ENCODE measurements at places on chromosomes 13 and 19. TPM values are rescaled to one million over a fixed set of nuclear protein-coding genes. Genes with fewer than 3 reads are reported as not detected.
A peak's percentile ranks its signal among the peaks of the same experiment; 100 is the strongest.

GRCh38 chr19:55377356-55378131, 918 bp downstream of the TMEM190 start:
- H3K27me3 ChIP-seq = no peaks in the 10 kb centered on the region
- no peaks in the 10 kb centered on the region for H3K36me3 ChIP-seq
- no peak overlapping the region for H3K27ac ChIP-seq
- DNase-seq = no peak
- H3K4me3 ChIP-seq = no peak overlapping the region

DNA sequence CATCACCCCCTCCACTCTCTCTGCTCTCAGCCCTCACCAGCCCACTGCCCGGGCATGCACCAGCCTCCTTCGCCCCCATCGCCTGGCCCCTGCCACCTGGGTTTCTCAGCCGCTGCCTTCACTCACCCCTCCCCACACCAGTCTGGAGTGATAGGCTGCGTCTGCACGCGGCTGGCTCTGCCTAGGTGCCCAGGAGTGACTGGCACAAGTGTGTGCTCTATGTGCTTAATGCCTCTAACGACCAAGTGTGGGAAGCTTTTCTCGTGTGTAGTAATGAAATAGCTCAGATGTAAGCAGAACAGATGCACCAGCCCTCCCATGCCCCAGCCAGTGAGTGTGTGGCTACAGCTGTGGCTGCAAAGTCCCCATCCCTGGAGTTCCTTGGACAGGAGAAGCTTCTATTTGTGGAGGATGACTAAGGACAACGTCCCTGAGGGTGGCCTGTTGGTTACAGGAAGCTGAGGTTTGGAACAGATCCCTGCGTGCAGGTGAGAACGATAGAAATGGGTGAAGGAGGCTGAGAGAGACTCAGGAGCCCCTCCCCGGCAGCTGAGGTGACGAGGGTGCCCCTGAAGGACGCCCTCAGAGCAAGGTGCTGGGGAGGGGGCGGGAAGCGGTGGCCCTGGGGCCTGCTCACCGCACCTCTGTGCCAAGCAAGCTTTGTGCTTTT, 35.6 kb downstream of the ATP11A start:
- H3K4me3 ChIP-seq = no peak overlapping the region
- peak overlapping the region; percentile 3 for H3K27ac ChIP-seq
- H3K27me3 ChIP-seq = no peaks in the 10 kb centered on the region
- H3K4me1 ChIP-seq = no peaks in the 10 kb centered on the region
- no peak for DNase-seq

The FPR1 gene
- 5.8 TPM for total RNA-seq

The CD37 gene
- 12.3 TPM for total RNA-seq

- H3K27me3 ChIP-seq = no peaks in the 10 kb centered on the region
- H3K27ac ChIP-seq = no peak overlapping the region
- no peak for DNase-seq
- H3K4me1 ChIP-seq = peaks cover 14% of the 10 kb centered on the region
- no peak overlapping the region for H3K4me3 ChIP-seq
These were observed 4.7 kb downstream of the SLC1A5 start for GRCh38 chr19:46783670-46784069.

The PSG7 gene
- not detected for total RNA-seq

The ZNF724 gene
- 19.8 TPM for total RNA-seq

- DNase-seq = no peak
- no peaks in the 10 kb centered on the region for H3K27me3 ChIP-seq
- no peaks in the 10 kb centered on the region for H3K4me1 ChIP-seq
- no peaks in the 10 kb centered on the region for H3K36me3 ChIP-seq
These were observed 181.9 kb downstream of the DACH1 start for GRCh38 chr13:71685072-71685471.

GRCh38 chr13:50198508-50198907, 183.3 kb downstream of the KCNRG start:
- no peaks in the 10 kb centered on the region for H3K27me3 ChIP-seq
- H3K36me3 ChIP-seq = no peaks in the 10 kb centered on the region
- no peaks in the 10 kb centered on the region for H3K4me1 ChIP-seq

DNA sequence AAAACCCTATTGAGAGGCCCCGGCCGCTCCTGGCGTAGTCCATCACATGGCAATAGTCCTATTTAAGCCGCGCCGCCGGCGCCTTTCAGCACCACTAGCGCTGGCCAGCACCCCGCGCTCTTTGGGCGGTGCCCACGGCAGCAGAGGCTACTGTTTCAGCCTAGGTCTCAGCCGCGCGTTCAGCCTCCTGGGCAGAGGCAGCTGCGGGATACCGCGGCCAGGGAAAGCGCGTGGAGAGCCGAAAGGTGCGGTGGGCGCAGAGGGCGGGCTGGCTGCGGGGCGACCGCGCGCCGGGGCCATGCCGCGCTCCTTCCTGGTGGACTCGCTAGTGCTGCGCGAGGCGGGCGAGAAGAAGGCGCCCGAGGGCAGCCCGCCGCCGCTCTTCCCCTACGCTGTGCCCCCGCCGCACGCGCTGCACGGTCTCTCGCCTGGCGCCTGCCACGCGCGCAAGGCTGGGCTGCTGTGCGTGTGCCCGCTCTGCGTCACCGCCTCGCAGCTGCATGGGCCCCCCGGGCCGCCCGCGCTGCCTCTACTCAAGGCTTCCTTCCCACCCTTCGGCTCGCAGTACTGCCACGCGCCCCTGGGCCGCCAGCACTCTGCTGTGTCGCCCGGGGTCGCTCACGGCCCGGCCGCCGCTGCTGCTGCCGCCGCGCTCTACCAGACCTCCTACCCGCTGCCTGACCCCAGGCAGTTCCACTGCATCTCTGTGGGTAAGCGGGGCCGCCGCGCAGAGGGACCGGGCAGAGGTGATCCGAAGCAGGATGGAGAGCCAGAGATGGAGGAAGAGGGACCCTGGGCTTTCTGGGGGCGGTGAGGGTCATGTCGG, at the start of gene GSX1:
Gene GSX1 (plus strand): TSS at position 91 of the 826 bp plus-strand sequence. CDS start 208 bp downstream, at position 299.
- peaks cover 20% of the 10 kb centered on the region for H3K4me1 ChIP-seq
- no peak within 1 kb of the TSS for H3K27ac ChIP-seq
- peak within 1 kb of the TSS; percentile 34 for H3K4me3 ChIP-seq
- peak; percentile 64 for DNase-seq

DNA sequence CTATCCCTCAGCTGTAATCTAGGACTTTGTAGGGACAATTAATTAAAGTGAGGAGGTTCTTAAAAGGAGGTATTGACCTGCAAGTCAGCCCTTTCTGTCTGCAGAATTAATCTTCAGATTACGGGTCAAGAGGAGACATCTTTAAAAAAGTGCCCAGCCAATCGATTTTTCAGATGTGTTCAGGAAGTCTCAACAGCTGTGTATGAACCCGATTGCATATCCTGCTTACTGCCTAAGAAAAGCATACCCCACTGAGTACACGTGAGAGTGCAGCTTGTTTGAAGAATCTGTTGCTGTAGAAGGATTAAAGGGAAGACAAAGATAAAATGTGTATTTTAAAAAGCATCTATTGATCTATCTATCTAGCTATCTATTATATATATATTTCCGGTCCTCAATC, 1194.5 kb downstream of the UQCRFS1 start:
- no peaks in the 10 kb centered on the region for H3K36me3 ChIP-seq
- no peak overlapping the region for H3K4me3 ChIP-seq
- H3K27me3 ChIP-seq = no peaks in the 10 kb centered on the region
- no peaks in the 10 kb centered on the region for H3K4me1 ChIP-seq
- H3K27ac ChIP-seq = no peak overlapping the region
- DNase-seq = no peak

- no peak overlapping the region for H3K4me3 ChIP-seq
- no peak overlapping the region for H3K27ac ChIP-seq
- H3K27me3 ChIP-seq = no peaks in the 10 kb centered on the region
- H3K4me1 ChIP-seq = no peaks in the 10 kb centered on the region
- no peaks in the 10 kb centered on the region for H3K36me3 ChIP-seq
- DNase-seq = no peak
These were observed 6.5 kb downstream of the SPART start for GRCh38 chr13:36339600-36340155.

DNA sequence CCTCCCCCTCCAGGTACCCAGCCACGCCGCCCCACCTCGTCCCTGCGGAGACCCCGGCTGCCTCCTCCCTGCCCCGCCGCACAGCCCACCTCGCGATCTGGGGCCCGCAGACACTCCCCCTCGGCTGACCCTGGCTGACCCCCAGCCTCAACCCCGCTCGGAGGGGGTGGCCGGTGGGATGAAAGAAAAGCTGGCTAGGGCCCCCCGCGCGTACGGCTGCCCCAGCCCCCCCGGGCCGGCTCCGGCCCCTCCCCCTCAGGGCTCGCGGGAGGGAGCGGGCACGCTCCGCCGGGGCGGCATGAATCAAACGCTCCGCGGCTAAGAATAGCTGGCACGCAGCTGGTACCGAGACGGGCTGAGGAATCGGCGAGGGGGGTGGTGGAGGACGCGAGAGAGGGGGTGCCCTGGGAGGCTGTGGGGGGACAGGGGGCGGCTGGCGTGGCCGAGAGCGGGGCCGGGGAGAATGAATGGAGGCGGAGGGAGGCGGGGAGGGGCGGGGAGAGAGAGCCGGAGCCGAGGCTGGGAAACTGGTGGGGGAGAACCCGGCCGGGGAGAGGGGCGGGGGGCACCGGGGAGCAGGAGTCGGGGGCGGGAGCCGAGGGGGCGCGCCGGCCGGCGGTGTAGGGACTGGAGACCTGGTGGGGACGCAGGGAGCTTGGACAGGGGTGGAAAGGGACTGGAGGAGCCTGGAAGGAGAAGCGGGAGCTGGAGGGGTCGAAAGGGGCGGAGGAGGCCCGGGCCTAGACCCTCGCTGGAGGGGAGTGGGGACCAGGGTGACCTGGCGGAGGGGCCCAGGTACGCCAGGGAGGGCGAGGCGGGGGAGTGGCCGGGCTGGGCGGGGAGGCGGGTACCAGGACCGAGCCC, 1.1 kb downstream of the SHANK1 start:
- peaks cover 16% of the 10 kb centered on the region for H3K27me3 ChIP-seq
- peak overlapping the region; percentile 39 for H3K4me3 ChIP-seq
- H3K36me3 ChIP-seq = no peaks in the 10 kb centered on the region
- no peak overlapping the region for H3K27ac ChIP-seq
- H3K4me1 ChIP-seq = no peaks in the 10 kb centered on the region
- no peak for DNase-seq

DNA sequence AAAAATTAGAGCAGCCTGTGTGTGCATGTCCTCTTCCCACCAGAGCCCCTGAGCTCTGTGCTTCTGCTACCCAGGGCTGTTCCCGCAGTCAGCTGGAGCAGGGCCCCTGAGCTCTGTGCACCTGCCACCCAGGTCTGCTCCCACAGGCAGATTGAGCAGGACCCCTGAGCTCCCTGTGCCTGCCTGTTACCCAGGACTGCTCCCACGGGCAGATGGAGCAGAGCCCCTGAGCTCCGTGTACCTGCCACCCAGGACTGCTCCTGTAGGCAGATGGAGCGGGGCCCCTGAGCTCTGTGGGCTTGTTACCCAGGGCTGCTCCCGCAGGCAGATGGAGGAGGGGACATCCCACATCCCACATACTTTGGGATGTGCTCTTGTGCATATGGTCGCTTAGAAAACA, 186.8 kb upstream of the SOX1 start:
- no peak overlapping the region for H3K4me3 ChIP-seq
- no peak overlapping the region for H3K27ac ChIP-seq
- H3K27me3 ChIP-seq = no peaks in the 10 kb centered on the region
- H3K36me3 ChIP-seq = no peaks in the 10 kb centered on the region

- no peak overlapping the region for H3K4me3 ChIP-seq
- H3K4me1 ChIP-seq = no peaks in the 10 kb centered on the region
- H3K27me3 ChIP-seq = no peaks in the 10 kb centered on the region
- no peak overlapping the region for H3K27ac ChIP-seq
These were observed 27.0 kb upstream of the OLFM4 start for GRCh38 chr13:53001444-53002225.

DNA sequence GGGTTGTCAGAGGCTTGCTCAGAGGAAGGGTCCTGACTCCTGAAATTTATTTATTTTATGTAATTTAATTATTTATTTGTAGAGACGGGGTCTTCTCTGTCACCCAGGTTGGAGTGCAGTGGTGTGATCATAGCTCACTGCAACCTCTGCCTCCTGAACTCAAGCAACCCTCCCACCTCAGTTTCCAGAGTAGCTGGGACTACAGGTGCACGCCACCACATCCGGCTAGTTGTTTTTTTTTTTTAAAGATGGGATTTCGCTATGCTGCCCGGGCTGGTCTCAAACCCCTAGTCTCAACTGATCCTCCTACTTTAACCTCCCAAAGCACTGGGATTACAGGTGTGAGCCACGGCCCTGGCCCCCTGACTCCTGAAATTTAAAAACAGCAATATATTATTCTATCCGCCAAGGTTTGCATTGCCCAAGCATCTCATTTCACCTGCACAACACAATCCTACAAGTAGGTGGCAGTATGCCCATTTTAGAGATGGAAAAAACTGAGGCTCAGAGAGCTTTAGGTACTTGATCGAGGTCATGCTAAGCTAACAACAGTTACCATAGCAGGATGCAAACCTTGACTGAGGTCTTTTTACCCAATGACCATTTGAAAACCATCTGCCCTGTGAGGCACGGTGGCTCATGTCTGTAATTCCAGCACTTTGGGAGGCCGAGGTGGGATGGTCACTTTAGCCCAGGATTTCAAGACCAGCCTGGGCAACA, 18.1 kb downstream of the ARHGEF18 start:
- H3K4me1 ChIP-seq = no peaks in the 10 kb centered on the region
- no peak overlapping the region for H3K4me3 ChIP-seq
- H3K36me3 ChIP-seq = no peaks in the 10 kb centered on the region
- H3K27me3 ChIP-seq = no peaks in the 10 kb centered on the region
- H3K27ac ChIP-seq = no peak overlapping the region

DNA sequence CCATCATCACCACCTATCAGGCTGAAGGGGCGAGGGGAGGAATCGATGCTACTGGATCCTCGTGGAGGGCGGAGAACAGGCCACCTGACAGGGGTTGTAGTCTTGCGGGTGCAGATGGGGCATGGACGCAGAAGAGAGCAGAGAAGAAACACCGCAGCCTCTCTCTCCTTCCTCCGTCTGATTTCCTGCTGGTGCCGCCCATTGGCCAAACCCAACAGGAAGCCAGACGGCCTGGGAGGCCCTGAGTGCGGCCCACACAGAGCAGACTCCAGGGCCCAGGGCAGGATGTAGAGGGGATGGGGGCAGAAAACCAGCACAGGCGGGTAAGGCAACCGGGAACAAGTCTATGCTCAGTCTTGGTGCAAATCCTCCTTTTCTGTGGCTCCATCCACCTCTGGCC, 15.4 kb downstream of the CEBPA start:
- H3K4me3 ChIP-seq = no peak overlapping the region
- H3K27me3 ChIP-seq = no peaks in the 10 kb centered on the region
- no peak overlapping the region for H3K27ac ChIP-seq
- no peak for DNase-seq

- peak overlapping the region; percentile 10 for H3K27ac ChIP-seq
- no peaks in the 10 kb centered on the region for H3K4me1 ChIP-seq
- no peak overlapping the region for H3K4me3 ChIP-seq
These were observed 1.7 kb upstream of the SBK3 start for GRCh38 chr19:55546822-55547614.

The PINLYP gene
- total RNA-seq = 6.6 TPM

DNA sequence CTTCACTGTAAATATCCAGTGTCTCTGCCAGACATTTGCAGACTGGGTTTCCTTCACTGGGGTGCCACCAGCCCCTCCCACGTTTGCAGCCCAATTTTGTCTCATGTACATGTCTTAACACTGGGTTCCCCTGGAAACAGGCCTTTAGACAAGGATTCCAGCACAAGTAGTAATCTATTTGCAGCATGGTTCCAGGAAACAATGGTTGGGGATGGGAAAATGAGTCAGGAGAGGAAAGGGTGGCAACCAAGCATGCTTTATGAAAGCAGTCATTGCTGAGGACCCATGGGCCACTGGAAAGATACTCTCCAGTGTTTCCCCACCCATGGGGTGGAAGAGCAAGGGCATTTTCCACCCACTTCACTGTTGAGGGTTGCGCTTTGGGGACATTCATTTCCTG, 53.6 kb upstream of the FARP1 start:
- no peak overlapping the region for H3K4me3 ChIP-seq
- no peaks in the 10 kb centered on the region for H3K36me3 ChIP-seq
- no peak for DNase-seq
- no peaks in the 10 kb centered on the region for H3K4me1 ChIP-seq
- H3K27me3 ChIP-seq = no peaks in the 10 kb centered on the region

The KIR2DL3 gene
- total RNA-seq = not detected

All from Peyer's patch (tissue), 4 donors.